Stimulated activated CD4-positive, alpha-beta T cell treated with anti-CD3 and anti-CD28 coated beads, Interleukin-2, amount 100 ng/mL, for 4 hours (primary cell): ENCODE measurements at places on chromosomes 11 and 22.

DNA sequence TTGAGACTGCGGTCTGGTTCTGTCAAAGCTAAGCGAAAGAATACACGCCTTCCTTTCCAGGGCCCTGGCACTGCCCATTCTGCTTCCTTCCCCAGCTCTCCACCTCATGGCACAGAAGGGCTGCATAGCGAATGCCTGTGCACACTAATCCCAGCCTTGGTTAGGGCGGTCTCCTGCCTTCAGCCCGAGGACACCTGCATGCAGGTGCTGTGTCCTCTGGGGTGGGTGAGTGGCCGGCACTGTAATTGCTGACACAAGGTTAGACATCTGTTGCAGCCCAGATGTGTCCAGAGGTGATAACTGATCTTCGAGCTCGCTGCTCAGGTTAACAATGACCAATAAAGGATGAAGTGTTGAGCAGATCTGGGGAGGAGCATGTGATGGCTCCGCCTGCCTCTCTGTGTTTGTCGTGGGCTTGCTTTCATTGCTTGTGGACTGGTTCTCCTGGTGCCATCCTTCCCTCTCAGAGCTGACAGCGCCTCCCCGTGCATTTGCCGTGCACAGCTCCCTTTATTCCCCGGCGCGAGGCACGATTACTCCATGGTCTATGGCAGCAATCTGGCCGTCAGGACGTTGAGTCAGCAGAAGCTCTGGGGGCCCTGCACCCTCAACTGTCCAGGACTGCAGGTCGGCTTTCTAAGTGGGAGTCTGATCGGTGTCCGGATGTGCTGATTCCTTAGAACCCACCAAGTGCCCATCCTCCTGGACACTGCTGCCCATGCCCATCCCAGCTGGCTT is 1088.2 kb downstream of the BRD1 start:
- no peak for DNase-seq

- DNase-seq, result no peak
These were observed 39.2 kb downstream of the PARVA start for GRCh38 chr11:12416552-12416951.

DNA sequence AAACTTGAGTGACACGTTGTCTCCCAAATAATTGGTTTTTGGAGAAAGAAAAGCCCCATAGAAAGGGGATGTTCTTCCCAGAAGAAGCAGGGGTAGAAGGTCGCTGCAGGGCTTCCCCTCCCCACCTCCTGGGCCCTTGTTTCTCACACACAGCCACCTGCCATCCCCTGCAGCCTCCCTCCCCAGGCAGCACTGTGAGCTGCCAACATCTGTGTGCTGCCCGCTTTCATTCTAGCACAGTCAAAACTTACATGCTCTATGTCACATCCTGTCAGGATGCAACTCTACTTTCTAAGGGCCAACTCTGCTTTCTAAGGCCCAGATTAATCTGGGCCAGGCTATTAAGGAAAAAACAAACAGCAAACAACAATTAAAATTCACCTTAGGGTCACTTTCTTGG is 309.4 kb upstream of the ZC3H12C start:
- DNase-seq, result no peak

DNA sequence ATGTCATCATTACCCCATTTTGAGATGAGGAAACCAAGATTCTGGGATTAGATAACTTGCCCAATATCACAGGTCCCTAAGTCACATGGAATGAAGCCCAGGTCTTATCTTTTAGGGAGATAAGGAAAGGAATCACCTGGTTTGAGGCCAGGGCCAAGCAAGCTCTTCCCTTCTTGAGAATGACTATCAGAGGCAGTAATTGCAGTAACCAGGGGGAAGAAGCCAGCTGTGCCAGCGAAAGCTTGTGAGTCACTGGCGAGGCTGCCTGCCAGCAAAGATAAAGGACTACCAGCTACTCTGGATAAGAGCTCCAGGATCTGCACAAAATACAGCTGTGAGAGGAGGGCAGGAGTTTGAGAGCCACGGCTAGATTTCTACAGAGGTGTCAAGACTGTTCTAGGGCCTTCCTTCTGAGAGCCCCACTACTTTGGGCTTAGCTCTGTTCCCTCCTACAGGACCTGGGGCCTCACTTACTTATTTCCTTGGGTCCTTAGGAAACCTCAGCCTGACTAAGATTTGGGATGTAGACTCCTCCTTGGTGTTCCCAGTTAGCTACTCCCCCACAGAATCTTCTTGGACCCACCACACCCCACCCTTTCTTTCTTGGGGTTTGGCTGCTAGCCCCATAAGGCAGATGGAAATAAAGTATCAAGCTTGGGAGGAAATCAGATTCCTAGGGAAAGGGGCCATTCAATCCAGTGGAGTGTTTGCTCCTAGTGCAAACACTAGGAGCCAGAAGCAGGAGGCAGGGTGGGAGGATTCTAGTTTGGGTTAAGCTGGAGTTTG is 9.7 kb upstream of the CCKBR start:
- DNase-seq, result no peak

DNA sequence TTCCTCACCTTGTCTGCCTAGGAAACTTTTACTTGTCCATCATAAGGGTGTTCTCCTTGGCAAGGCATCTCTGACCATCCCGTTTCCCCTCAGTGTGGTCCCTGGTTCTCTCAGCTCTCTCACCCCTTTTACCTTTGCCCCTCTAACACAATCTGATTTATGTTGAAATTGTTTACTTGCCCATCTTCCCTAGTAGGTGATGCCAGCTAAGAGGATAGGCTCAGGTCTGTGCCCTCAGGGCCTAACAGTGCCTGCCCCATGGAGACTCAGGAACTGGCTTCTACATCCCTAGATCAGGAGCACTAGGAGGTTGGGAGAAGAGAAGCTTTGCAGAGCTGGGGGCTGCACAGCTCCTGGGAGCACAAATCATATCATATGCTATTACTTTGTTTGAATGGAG is 21.1 kb upstream of the ALG8 start:
- DNase-seq, result no peak

- DNase-seq, result no peak
These were observed 12.8 kb upstream of the CLPB start for GRCh38 chr11:72446929-72447769.

DNA sequence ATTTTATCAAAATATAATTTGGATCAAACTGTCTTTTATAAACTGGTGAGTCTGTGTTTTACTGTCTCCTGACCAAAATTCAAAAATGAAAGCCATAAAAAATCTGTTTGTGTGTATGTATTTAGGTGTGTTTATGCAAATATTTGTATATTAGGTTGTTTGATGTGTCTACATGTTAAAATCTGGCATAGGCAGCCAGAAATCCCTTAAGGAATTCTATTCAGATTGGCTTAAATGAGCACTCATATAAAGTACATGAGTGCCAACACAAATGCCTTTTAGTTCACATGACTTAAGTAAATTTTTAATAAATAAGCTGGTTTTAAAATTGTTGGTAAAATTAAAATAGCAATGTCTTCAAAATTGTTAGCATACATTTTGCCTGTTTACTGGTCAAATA is 133.3 kb upstream of the GUCY1A2 start:
- DNase-seq, result no peak

GRCh38 chr22:30809086-30809485 is 114.4 kb downstream of the OSBP2 start:
- DNase-seq, result no peak

- no peak for DNase-seq
These were observed 58.4 kb downstream of the TRMU start for GRCh38 chr22:46393873-46394272.

DNA sequence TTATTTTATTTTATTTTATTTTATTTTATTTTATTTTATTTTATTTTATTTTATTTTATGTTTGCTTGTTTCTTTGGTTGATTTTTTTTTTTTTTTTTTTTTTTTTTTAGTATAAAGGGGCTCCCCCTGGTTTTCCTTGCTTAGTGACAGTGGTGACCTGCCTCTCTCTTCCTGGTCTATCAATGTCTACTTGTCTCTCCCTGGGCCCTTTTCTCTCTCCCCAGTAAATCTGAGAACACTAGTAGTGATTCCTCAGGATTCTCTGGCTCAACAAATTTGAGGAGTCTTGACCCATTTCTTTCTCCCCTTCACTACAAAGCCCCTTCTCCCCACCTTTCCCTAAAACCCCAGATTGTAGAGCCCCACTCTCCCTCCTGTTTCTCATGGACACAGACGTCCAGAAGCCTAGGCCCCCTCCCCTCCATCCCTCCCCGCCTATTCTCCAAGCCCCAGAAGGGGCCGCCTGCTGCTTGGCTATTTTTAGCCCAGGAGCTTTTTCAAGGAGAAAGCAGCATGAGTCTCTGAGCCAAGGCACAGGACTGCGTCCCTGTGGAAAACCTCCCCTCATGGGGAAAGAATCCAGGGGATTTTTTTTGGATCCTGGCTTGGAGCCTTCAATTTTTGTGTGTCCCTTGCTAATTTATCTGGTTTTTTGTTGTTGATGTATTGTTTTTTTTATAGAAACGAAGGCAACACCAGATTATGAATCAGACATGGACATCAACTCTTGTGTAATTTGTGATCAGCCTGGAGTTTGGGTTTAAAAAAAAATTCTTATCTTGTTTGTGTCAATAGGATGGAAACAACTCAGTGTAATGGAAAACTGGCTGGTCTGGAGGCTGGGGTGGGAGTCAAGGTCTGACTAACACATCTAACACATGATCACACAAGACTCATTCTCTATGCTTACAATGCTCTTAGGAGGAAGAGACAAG is 17.5 kb upstream of the ACCSL start:
- DNase-seq, result no peak

GRCh38 chr11:62153087-62153395 is 29.2 kb downstream of the INCENP start:
- no peak for DNase-seq

DNA sequence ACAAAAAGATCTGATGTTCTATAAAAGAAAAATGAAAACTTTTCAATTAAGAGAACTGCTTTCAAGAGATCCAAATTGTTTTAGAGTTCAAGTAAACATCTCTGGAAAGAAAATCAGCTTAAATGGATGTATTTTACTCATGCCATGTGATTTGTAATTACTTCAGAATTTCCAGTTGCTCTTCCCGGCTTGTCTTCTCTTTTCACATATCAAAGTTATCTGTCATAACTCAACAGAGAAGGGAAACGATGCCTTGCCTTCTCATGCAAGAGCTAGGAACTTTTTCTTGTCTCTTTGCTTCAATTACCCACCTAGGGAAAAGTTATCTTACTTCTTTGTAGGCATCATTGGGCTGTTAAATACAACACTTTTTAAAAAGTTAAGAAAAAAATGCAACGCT is 255.2 kb upstream of the POU2AF2 start:
- no peak for DNase-seq

GRCh38 chr11:134724106-134724778 is 312.2 kb upstream of the B3GAT1 start:
- DNase-seq, result no peak

DNA sequence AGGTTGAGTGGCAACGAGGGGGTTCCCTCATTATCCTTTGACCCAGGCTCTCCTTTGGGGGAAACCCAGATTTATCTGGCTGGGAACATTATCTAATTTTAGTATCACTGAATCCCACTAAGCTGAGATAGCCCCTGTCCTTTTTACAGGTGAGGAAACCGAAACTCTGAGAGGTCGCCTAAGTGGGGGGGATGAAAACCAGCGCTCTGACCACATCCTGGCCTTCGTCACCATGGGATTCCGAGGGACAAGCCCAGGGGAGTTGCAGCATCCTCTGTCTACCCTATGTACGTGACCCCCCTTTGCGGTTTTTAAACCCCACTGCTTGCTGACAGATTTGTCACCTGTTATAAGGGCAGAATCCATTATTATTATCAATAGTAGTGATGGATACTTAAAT is 61.0 kb downstream of the ISX start:
- DNase-seq, result no peak

DNA sequence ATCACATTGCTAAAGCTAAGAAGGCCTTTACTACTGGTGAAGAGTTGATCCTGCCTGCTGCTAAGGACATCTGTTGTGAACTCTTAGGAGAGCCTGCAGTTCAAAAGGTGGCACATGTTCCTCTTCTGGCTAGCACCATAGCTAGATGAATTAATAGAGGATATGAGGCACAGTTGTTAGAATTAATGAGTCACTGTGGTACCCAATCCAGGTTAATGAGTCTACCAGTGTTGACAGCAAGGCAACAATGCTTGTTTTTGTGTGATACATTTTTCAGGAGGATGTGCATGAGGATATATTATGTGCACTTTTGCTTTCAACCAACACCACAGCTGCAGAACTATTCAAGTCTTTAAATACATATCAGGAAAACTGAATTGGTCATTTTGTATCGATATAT is 12.0 kb downstream of the C11orf58 start:
- DNase-seq, result no peak

DNA sequence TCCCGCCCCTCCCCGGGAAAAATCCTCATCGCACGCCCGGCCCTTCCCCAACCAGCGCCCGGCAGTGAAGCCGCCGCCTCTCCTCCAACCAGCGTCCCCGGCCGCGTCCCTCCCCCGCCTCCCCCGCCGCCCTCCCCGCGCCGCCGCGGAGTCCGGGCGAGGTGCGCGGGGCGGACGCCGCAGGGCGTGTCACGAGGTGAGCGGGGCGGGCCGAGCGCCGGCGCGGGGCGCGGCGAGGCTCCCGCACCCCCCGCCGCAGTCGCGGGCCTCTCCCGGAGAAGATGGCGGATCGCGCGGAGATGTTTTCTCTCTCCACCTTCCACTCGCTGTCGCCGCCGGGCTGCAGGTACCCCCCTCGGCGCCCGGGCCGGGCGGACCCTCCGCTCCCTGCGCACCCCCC is at the start of gene MAPK8IP2:
TSS of gene MAPK8IP2 (plus strand) at position 256 of the 400 bp plus-strand sequence. CDS start at position 282, 26 bp downstream.
- no peak for DNase-seq

GRCh38 chr11:15878756-15879155 is 477.6 kb downstream of the SOX6 start:
- no peak for DNase-seq

DNA sequence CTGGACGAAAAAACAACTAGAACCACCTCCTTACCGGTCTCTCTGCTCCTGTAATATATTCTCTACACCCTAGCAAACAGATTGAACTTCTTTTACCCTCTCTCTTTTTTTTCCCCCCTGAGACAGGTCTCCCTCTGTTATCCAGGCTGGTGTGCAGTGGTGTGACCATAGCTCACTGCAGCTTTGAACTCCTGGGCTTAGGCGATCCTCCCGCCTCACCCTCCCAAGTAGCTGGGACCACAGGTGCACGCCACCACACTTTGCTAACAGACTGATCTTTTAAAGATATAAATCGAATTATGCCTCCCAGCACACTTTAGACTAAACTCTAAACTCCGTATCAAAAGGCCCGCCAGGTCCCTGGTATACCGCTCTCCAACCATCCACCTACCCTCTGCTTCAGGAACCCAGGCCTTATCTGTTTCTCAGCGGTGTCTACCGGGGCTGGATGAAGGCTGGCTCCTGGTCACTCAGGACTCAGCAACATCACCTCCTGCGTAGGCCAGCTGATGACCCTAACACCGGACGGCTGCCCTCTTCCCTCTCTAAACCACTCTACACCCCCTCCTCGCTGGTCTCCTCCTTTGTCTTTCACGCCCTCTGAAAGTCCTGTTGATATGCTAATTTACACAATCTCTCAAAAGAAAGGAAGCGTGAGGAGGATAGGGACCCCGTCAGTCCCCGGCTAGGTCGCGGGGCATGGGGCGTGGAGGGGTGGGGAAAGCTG is 745 bp downstream of the C22orf39 start:
- DNase-seq, result no peak

DNA sequence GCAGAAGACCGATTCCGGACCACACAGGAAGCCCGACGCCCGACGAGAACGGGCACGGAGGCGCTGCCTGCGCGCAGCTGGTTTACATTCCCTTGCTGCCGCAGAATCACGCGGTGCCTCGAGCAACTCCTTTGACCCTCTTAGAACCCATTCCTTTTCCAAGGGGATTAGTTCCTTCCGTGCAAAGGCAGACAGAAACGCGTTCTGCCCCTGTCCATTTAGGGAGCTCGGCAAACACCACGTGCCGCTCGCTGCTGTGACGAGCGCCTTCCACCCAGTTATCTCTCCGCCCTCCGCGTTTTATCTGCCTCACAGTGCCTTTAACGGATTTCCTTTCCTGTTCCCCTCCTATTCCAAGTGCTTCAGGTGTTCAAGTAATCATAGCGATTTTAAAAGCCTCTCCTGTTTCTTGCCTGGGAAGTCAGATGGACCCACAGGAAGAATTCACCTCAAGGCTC is 24.1 kb upstream of the MICAL3 start:
- DNase-seq, result no peak
